ENCODE measurements at places on chromosomes 16 and 17.
A peak's percentile ranks its signal among the peaks of the same experiment; 100 is the strongest.

GRCh38 chr16:50448522-50448921, 79.7 kb upstream of the BRD7 start:
- no peak for DNase-seq

- no peak for DNase-seq
These were observed 2.9 kb downstream of the CMC2 start for GRCh38 chr16:81003610-81004460.

GRCh38 chr17:19744492-19744891, 3.6 kb downstream of the ALDH3A1 start:
- DNase-seq: no peak

GRCh38 chr17:80859002-80859941, 132.4 kb upstream of the CHMP6 start:
- no peak for DNase-seq

DNA sequence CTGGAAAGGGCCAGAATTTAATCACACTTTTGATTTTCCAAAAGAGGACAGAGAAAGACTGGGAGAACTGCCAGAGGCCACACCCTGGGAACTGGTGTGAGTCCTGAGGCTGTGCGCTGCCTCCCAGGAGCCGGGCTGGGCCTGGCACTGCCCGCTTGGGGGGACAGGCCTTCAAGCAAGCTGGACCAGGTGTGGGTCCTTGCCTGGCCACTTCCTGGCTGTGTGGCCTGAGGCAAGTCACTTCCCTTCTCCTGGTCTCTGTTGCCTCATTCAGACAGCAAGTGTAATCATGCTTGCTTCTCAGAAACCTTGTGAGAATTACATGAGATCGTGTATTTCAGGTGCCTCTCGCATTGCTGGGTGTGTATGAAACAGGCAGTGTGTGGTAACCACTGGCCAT, 143.0 kb downstream of the SNX29 start:
- DNase-seq: no peak

DNA sequence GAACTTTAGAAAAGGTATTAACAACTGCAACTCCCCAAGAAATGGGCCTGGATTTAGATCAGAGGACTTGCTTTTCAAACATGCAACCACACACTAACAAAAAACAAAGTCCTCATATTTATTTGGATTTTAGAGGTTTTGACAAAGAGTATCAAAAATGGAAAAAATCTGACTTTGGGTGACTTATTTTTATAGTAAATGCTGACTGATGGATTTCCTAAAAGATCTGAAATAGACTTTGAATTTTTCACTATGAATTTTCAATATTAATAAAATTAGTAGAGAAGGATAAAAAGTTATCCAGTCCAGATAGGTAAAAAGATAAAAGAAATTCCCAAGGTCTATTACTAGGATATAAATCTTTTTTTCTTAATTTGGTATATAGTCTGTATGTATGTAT, 253.5 kb downstream of the KCNJ2 start:
- no peak for DNase-seq

DNA sequence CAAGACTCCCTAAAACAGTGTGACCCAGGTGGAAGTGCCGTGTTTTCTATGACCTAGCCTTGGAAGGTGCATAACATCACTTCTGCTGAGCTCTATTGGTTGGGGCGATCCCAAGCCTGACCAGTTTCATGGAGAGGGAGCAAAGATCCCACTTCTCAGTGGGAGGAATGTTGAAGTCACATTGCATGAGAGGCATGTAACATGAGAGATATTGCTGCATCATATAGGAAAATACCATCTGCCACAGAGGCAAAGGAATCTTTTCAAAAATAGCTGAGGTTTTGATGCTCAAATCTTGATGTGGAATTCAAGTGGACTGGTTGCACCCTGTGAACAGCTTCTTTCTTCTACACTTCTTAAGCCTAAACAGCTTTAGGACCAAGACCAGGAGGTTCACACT, 56.4 kb upstream of the NLRP1 start:
- no peak for DNase-seq

DNA sequence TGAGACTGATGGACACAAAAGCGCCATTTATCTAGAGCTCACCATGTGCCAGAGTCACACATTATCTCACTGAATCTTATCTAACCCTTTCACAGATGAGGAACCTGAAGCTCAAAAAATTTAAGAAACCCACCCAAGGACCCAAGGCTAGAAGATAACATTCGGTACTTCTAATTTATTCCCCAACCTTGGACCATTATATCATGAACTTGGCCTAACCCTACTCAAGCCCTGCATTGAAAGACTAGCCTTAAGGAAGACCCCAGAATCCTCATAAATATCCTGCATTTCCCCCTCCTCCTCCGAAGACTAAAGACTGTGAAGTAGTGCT, 548 bp upstream of the DYNC1LI2 start:
- DNase-seq: no peak

DNA sequence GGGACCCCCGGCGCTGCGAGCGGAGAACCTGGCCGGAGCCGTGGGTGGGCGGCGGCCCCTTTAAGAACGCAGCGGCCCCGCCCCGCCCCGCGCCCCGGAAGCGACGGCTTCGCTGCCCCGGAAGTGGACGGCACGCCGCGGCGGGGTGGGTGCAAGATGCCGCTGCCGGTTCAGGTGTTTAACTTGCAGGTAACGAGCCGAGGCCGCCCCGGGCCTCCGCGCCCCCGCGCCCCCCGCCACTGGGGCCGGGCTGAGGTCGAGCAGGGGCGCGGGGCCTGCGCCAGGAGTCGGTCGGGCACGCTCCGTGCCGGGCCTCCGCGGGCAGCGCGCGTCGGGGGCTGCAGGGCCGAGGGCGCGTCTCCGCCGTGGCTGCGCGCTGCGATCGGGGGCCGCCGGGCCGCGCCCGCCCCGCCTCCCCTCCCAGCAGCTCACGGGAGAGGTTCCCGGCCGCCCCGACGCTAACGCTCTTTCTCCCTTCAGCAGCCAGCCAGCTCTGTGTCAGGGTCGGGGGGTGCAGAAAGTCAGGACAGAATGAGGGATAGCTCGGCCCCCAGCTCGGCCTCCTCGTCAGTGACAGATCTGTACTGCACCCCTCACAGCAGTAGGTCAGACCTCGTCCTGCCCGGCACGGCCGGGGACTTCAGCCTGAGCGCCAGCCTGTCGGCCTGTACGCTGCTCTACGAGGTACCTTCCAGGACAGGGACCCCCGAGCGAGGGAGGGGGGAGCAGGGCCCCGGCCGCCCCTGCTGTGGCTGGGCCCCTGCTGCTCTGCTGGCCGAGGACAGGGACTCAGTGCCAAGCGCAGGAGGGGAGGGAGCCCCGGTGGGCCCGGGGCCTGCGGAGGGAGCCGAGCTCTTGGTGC, at the start of the genes GPS1 and RFNG:
TSS of gene GPS1 (plus strand) at position 123 of the 862 bp plus-strand sequence. CDS start at position 157, 34 bp downstream.
TSS of gene RFNG (minus strand) at position 36 of the 862 bp plus-strand sequence. CDS start 45 bp downstream, outside the sequence.
- DNase-seq: peak; percentile 84

- no peak for DNase-seq
These were observed 15.2 kb downstream of the IL34 start for GRCh38 chr16:70661534-70661917.

GRCh38 chr17:72852277-72852938, 240.1 kb downstream of the SLC39A11 start:
- DNase-seq: no peak

DNA sequence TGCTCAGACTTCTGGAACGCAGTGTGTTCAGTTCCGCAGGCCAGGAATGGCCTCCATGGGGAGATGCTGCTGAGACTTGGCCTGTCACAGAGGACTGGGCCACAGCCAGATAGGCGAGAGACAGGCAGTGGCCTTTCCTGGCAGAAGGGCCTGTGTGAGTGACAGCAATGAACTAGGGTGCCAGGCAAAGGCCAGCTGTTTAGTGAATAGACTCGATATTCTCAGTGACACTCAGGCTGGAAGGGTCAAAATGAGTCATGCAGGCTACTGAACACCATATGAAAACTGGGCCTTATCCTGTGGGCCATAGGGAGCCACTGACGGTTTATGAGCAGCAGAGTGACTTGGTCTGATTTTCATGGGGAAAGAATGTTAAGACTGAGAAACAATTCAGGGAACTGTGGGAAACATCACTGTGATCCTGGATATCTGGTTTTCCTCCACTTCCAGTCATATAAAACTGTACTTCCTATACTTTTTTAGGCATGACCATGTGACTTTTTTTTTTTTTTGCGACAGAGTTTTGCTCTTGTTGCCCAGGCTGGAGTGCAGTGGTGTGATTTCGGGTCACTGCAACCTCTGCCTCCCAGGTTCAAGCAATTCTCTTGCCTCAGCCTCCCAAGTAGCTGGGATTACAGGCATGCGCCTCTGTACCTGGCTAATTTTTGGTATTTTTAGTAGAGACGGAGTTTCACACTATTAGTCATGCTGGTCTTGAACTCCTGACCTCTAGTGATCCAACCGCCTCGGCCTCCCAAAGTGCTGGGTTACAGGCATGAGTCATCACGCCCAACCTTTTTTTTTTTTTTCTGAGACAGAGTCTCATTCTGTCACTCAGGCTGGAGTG, 5.2 kb upstream of the NUBP1 start:
- peak; percentile 54 for DNase-seq

DNA sequence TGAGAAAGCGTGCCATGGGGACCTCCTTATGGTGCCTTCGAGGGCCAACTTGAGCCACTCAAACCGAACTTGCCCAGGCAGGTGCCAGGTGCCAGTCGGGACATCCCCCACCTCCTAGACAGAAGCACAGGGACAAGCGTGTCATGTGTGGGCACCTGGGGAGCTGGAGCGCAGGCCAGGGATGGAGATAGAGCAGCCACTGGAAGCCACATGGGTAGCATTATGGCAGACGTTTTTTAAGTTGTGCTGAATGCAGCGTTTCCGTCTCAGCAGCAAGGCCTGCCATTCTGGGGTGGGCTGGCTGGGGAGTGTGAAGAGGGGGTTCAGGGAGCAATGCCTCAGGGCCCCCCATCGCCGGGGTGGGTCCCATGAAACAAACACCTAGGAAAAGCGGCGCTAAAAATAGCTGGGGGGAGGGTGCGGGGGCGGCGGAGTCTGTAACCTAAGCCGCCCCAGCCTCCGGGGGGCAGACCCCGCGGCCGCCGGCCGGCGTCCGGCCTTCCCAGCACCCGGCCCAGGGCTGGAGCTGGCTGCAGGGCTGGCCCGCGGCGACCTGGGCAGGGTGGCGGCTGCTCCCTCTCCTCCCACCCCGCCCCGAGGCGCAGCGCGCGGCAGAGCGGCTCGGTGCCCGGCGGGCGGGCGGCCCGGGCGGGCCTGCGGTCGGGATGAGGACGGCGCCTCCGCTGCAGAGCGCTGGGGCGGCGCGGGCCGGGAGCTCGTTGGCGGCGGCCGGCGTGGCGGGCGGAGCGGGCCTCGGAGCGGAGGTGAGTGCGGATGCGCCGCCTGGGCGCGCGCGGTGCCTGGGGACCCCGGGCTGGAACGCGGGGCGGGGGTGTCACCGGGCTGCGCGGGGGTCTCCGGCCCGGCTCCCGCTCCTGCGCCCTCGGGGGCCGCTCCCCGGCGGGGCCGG, at the start of gene ZNF469:
TSS of gene ZNF469 (plus strand) at position 469 of the 910 bp plus-strand sequence. CDS start 44,512 bp downstream, outside the sequence.
- DNase-seq: no peak

DNA sequence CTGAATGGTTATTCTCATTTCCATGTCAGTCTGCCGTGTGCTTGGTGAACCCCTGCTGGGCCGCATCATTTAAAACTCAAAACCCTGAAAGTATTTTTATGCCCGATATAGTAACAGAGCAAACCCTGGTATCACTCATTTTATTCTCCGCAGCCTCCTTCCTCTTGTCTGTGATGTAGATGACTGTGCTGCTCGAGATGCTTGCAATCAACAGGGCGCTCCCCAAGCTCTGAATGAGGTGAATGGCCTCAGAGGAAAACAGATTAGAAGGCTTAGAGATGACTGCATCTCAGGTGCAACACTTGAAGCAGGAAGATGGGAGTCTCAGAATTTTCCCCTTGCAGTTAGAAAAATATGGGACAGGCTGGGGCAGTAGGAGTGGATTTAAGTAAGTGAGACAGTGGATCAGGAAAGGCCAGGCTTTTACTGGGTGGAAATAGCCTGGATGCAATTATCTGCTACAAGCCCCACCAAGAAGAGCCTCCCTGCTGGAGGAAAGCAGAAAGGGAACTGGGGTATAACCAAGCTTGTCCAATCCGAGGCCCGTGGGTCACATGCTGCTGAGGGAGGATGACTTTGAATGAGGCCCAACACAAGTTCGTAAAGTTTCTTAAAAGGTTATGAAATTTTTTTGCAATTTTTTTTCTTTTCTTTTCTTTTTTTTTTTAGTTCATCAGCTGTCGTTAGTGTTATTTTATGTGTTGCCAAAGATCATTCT, 166.9 kb downstream of the CDH13 start:
- DNase-seq: no peak

DNA sequence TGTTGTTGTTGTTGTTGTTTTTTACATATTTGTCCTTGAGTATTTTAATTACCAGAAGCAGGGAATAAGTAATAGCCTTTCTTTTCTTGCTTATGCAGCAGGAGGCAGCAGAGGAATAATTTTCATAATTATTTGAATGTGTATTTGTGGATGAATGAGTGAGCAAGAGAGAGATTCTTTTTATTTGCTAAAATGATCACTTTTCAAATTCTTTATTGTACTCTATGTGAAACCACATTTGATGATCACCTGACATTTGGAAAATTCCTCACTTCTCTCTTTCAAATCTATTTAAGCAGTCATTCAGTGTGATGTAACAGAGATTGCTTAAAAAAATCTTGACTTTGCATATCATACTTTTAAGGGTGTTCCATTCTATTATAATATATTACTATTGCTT, 223.6 kb downstream of the BCAS3 start:
- DNase-seq: no peak

DNA sequence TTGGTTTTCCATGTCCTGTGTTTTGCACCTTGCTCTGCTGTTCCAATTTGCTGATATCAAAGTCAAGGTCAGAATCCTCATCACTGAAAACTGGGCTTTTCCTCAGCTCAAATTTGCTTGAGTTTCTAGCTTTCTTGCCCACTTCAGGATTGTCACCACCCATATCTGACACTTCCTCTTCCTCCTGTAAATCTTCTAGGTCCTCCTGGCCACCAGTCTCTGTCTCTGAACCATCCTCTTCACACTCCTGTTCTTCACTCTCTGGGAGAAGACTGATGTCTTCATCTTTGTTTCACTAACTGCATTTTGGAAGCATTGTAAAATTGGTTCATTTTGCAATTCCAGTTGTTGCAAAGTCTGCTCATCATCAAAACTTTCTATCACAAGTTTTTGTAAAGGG, 63.4 kb upstream of the RBL2 start:
- DNase-seq: no peak

GRCh38 chr16:83840060-83840617, 32.4 kb downstream of the HSBP1 start:
- DNase-seq: no peak

GRCh38 chr17:1058423-1059130, 61.6 kb downstream of the TIMM22 start:
- peak; percentile 62 for DNase-seq

- DNase-seq: no peak
These were observed 22.5 kb upstream of the MYO1D start for GRCh38 chr17:32899236-32900013.
